OCI-LY7 (cell line): ENCODE measurements at places on chromosomes 7 and 10. TPM values are rescaled to one million over a fixed set of nuclear protein-coding genes. Genes with fewer than 3 reads are reported as not detected.

GLI3 gene
- not detected in 2 replicates for total RNA-seq

NPY gene
- total RNA-seq: not detected in 2 replicates

EBF3 gene
- total RNA-seq: not detected in 2 replicates

JCAD gene
- total RNA-seq: 0.04 TPM in 1 of 2 replicates, not detected in the other

A1CF gene
- not detected in 2 replicates for total RNA-seq

ENTPD1 gene
- total RNA-seq: 3.7 and 6.7 TPM in 2 replicates

CPEB3 gene
- total RNA-seq: 2.9 and 3.2 TPM in 2 replicates

OPN1SW gene
- total RNA-seq: not detected in 2 replicates

CCDC126 gene
- total RNA-seq: 14.2 and 15.5 TPM in 2 replicates

DNA sequence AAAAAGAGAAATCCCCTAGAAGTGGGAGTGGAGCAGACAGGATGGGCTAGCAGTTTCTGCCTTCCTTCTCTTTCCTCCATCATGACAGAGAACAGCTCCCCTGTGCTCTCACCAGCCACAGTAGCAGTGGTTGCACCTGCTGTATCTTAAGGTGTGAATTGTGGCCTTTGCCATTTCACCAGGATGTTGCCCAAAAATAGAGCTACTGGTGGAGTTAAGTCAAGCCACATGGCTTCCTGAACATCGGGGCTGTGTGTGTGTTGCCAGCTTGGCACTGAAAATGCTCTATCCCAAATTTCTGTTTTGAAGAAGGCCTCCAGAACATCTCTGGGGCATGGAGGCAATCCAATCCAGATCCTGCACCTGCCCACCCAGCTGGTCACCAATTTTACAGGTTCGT, 348.7 kb downstream of the EXOC4 start:
- no peak for DNase-seq

- DNase-seq: no peak
These were observed 37.1 kb downstream of the SVOPL start for GRCh38 chr7:138663725-138664710.

GRCh38 chr10:6232225-6232807, 29.6 kb downstream of the PFKFB3 start:
- no peak for DNase-seq

- DNase-seq: no peak
These were observed 34.1 kb upstream of the TSPAN33 start for GRCh38 chr7:129110258-129110981.

GRCh38 chr10:71231206-71231605, 18.8 kb downstream of the UNC5B start:
- DNase-seq: no peak

- no peak for DNase-seq
These were observed 313.4 kb upstream of the C7orf33 start for GRCh38 chr7:148277042-148277660.

- no peak for DNase-seq
These were observed 34.7 kb downstream of the ICA1 start for GRCh38 chr7:8227261-8227660.

DNA sequence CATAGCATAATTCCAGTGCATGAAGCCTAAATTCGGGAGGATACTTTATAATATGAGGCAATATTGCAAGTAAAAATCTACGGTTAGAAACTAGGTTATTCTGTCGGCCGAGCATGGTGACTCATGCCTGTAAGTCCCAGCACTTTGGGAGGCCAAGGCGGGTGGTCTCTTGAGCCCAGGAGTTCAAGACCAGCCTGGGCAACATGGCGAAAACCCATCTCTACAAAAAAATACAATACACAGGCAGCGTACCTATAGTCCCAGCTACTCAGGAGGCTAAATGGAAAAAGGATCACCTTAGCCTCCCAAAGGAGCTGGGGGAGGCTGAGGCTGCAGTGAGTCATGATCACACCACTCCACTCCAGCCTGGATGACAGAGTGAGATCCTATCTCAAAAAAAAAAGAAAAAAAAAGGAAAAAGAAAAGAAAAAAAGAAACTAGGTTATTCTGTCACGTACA, 14.2 kb downstream of the SKAP2 start:
- DNase-seq: no peak

- DNase-seq: no peak
These were observed 11.9 kb downstream of the COL13A1 start for GRCh38 chr10:69813632-69814031.
